ENCODE measurements at places on chromosomes 4 and X. TPM values are rescaled to one million over a fixed set of nuclear protein-coding genes. Genes with fewer than 3 reads are reported as not detected.

- no peak for DNase-seq
These were observed 25.7 kb downstream of the PJA1 start for GRCh38 chrX:69139516-69139915.

DNA sequence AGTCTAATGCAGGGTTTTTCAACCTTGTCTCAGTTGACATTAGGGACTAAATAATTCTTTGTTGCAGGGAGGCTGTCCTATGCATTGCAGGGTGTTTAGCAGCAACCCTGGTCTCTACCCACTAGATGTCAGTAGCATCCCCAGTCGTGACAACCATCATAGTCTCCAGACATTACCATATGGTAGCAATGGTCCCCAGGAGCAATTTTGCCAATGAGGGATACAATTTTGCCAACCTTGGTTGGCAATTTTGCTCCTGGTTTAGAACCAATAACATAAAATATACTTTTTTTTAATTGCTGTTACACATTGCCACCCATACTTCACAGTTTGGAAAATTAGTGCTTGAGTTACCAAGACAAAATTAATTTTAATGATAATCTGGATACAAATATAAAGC, 6.0 kb downstream of the EREG start:
- DNase-seq, result no peak

- DNase-seq, result peak; percentile 54
These were observed at the start of gene PRSS12 for GRCh38 chr4:118352843-118353533. Gene PRSS12 (minus strand): TSS chr4:118353003. CDS start chr4:118352720, 283 bp downstream.

GRCh38 chrX:3192835-3193234, 151.6 kb downstream of the ARSF start:
- no peak for DNase-seq

GRCh38 chr4:184171011-184171410, 46.7 kb downstream of the ENPP6 start:
- no peak for DNase-seq

DNA sequence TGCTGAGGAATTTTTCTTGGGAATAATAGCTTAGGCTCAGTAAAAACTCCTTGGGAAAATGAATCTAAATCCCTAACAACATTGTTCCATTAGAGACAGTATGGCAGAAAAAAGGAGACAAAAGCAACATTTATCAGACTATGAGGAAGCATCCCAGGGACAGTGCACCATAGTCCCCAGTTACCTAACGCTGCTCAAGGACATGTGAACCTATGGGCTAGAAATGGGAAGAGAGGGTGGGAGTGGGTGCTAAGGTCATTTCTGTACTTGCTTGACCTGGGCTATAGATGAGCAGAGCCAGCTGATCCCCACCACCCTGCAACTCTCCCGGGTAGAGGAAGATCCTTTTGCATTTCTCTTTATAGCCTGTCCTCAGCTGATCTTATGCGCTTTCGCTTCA, 98.2 kb upstream of the CBR4 start:
- no peak for DNase-seq

- no peak for DNase-seq
These were observed 40.6 kb downstream of the WDR1 start for GRCh38 chr4:10075953-10076391.

Gene GAGE12J
- total RNA-seq, result not detected

Gene C4orf36
- 0.93 TPM for total RNA-seq

Gene ZFYVE28
- 2.9 TPM for total RNA-seq

Gene BEND2
- total RNA-seq, result not detected

Data from heart right ventricle (tissue), 16 donors.